Activated T-helper 9 cell treated with anti-CD3 and anti-CD28 coated beads, Interleukin-2, amount 50 U/mL, for 16 hours (primary cell): ENCODE measurements at places on chromosomes 1 and 21.

DNA sequence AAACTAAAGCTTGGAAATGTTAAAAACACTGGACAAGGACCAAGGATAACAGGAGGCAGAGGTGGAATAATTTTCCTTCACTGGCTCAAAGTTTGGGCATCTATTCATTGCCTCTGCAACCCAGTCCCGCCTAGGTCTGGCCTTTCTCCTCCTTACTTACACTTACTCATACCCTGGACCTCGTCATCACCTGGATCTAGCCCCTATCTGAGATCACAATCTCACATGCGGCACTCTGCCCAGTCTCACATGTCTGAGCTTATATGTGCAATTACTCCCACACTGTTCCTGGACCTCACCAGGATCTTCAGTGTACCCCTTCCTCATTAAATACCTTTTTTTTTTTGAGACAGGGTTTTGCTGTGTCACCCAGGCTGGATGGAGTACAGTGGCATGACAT is 37.6 kb downstream of the NVL start:
- no peak for DNase-seq

DNA sequence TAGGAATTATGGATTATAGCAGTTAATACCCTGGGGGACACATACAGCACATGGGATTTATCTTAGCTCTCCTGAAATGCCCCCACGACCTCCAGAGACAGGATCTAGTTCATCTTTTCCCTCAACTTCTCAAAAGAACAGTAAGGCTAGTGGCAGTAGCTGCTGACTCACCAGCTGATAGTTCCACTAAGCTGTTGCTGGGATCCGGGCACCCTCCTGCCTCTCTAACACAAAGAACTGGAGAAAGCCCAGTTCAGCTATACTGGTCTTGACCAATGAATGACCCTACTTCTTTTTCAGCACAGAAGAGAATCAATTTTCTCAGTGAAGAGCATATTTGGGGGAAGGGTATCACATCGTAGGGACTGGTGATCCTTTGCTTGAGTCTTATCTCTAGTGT is 84.1 kb downstream of the PGBD5 start:
- DNase-seq, result no peak

DNA sequence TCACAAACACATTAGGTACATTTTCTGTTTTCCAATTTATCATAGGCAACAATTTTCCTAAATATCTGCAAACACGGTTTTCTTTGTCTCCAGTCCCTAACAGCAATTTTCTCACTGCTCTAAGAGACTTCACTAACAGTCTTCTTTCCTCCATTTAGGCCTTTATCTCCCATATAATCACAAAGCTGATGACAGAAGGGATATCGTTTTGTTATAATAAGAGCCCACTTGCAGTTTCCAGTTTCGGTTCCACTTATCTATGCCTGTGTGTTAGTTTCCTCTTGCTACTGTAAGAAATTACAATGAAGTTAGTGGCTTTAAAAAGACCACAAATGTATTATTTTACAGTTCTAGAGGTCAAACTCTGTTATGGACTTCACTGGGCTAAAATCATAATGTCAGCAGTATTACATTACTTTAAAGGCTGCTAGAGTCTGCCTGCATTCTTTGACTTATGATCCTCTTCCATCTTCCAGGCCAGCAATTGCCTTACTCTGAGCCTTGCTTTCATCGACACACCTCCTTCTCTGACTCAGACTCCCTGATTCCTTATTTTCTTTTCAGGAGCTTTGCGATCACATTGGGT is 549.3 kb downstream of the NCAM2 start:
- DNase-seq, result no peak

GRCh38 chr1:158146165-158146564 is 34.5 kb upstream of the CD1D start:
- no peak for DNase-seq

DNA sequence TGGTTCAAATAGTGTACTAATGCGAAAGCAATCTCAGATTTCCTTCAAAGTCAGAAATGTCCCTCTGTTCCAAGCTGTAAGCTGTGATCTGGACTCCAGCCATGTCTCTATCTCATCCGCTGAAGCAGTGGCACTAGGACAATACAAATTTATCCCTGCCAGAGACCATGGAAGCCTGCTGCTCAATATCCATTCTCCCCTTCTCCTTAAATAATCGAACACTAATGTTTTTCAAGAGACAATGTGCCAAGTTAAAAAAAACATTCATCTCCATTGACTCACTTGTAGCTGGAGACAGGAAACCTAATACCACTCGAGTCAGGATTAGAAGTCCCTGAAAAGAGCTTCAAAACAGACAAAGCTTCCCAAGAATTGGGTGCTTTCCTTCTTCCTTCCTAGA is 38.5 kb upstream of the PGBD5 start:
- DNase-seq, result no peak

GRCh38 chr1:152855661-152856060 is 4.1 kb upstream of the LCE7A start:
- DNase-seq, result no peak

GRCh38 chr1:41977326-41977725 is 58.6 kb upstream of the HIVEP3 start:
- DNase-seq, result no peak

DNA sequence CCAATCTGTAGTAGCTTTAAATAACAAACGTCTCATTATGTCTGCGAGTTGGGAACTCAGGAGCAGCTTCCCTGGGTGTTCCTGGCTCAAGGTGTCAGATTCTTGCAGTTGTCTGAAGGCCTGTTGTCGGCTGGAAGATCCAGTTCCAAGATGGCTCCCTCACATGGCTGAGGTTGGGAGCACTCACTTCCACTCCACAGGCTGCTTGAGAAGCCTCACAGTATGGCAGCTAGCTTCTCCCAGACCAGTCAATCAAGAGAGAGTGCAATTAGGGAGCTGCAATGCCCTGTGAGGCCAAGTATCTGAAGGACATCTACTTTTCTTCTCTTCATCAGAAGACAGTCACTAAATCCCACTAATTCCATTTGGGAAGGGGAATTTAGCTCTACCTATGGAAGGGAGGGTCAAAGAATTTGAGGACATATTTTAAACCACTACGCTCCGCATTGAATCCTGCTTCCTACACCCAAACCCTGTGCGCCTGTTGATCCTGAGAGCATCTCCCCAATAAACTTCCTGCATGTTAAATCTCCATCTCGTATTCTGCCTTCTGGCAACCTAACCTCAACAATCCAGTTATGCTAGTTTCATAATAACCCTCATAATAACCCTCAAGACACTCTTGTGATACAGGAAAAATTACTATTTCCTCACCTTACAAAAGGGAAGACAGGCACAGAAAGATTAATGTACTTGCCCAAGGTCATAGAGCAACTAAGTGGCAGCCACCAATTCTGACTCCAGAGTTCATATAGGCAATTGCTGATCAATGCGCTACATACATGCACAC is 3.6 kb upstream of the VPS26C start:
- no peak for DNase-seq

- peak; percentile 43 for DNase-seq
Measured at GRCh38 chr1:78619803-78620579, at the start of gene IFI44L. Gene IFI44L, plus strand, starts transcription at chr1:78620448. Its CDS starts 7,468 bp downstream, at chr1:78627916.

DNA sequence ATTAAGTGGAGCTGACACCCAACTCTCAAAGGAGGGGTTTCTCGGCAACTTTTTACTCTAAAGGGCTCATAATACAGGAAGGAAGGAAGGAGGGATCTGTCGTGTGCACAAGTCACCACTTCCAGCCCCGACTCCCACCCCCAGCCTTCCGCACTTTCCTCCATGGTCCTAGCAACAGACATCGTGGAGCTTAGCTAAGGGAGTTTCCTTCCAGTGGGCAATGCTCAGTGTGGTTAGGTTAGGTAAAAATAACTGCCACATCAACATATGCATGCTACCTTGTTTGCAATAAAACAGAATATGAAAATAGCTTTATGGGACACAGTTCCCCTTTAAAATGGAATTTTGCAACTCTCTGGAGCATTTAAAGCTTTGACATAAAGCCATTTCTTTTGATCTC is 35.2 kb downstream of the KANK4 start:
- DNase-seq, result no peak

DNA sequence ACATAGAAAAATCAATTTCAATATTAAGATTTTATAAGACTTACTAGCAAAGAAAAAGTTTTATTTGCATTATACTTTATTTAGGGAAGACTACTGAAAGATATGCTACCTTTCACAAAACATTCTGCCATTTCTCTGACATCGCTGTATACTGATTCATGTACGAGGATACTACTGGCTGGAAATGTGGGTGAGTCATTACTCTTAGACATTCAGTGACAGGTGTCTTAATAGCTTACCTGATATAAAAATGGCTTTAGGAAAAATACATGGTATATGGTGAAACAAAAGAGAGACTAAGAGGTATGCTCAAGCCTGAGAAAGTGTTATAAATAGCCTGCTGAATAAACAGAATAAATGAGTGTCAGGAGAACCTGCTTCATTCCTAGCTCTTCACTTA is 73.0 kb upstream of the EXO1 start:
- DNase-seq, result no peak

- no peak for DNase-seq
Measured at GRCh38 chr1:109137958-109138357, 24.0 kb downstream of the ELAPOR1 start.

- no peak for DNase-seq
Measured at GRCh38 chr1:176876966-176877515, 287.5 kb downstream of the ASTN1 start.

DNA sequence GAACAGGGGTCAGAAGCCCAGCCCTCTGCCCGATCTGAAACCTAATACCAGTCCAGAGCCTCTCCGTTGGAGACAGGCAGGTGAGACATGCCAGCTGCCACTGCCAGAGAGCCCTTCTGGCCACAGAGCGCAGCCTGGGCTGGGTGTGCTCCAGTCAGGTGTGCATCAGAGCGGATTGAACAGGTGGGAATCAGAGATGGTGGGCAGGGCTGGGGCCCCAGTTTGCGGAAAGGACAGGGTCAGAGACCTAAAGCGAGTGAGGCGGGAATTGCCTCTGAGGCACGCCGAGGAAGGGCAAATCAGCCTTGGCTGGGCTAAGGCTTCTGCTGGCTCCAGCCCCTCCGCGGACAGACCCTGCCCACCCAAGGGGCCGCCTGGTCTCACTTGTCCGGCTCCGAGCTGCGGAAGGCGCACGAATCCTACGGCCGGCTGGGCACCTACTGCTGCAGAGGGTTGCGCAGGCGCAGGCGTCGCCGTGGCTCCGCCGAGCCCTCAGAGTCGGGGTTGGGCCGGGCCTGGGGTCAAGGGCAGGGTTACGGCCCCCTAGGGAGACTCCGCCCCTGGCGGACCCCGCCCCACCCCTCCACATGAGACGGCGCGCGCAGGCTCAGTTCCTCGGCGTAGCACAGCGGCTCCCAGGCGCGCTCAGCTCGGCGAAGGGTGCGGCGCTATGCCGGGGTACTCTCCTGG is 10.3 kb downstream of the CPLANE2 start:
- no peak for DNase-seq

DNA sequence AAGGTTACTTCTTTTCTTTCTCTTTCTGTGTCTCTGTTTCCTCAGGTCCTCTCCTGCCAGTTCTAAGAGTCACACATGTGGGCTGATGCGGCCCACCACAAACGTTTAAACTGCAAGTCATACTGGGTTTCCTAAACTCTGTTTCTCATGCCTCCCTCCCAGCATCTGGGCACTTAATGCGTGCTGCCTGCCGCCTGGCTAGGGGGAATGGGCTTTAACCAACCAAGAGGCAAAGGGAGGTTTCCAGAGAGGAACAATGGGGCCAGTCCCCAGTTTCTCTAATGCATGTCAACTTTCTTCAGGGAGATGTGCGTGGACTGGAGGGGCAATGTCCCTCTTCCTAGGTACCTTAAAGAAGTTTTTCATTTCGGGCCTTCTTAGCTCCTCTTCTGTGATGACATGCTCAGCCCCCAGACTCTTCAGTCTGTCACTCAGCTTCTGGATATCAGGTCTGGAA is 19.9 kb upstream of the SRSF4 start:
- DNase-seq, result no peak

DNA sequence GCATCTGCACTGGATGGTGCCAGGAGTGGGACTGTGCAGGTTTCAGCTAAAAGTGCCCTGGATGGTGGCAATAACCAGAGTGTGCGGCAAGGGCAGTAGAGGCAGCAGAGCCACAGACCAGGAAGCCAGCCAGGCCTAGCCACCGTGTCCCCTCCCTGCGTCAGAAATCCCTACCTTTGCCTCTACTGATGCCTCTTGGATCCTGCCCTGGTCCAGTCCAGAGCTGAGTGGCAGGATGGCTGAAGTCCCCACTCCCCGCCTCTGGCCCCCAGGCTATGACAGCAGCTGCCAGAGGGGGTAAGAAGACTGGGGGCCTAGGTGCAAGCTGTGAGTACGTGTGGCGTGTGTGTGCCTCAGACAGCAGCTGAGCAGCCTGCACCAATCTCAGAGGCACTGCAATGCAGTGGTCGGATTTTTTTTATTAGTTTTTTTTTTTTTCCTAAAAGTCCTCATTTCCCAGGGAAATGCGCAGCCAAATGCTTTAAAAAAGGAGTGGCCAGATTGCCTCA is 51.9 kb downstream of the SYT2 start:
- DNase-seq, result no peak

GRCh38 chr21:19981938-19982337 is 1016.3 kb upstream of the NCAM2 start:
- no peak for DNase-seq

- DNase-seq, result no peak
Measured at GRCh38 chr21:35204850-35205541, 155.9 kb upstream of the RUNX1 start.

- DNase-seq, result no peak
Measured at GRCh38 chr1:230858236-230858820, 10.0 kb downstream of the C1orf198 start.

DNA sequence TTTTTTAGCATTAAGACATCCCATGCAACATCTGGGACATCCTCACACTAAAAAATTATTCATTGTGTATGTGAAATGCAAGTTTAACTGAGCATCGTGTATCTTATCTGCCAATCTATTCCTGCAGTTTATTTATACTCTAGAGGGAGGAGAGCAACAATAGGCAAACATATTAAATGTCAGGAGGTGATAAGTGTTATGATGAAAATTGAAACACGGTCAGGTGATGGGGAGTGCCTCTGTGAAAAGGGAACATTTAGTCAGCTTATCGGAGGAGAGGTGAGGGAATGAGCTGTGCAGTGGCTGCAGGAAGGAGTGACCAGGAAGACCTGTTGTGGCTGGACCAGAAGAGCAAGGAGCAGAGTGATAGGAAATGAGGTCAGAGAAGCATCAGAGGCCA is 775 bp upstream of the EFCAB14 start:
- no peak for DNase-seq

DNA sequence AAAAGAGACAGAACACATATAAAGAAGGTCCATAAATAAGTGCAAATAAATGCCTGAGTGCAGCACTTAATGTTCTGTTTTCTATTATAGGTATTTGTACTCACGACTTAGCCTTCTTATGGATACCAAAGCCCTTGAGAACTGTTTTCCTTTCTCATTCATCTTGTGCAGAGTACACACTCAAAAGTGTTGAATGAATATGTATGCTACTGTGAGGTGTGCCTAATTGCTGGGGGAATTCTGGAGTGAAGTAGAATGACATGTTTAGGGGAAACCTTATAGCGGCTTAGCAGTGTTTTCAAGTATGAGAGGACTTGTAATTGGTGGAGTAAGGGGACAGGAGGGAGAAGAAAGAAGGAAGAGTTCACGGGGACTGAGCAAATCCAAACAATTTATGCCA is 157.6 kb downstream of the CACNA1E start:
- no peak for DNase-seq
